ENCODE measurements at places on chromosomes 3 and 15. TPM values are rescaled to one million over a fixed set of nuclear protein-coding genes. Genes with fewer than 3 reads are reported as not detected.
A peak's percentile ranks its signal among the peaks of the same experiment; 100 is the strongest.

- DNase-seq, result no peak
These were observed 39.1 kb downstream of the MYO1E start for GRCh38 chr15:59333401-59334075.

Gene CHRFAM7A
- total RNA-seq, result 4.1 TPM

Gene CPLX3
- total RNA-seq, result not detected

DNA sequence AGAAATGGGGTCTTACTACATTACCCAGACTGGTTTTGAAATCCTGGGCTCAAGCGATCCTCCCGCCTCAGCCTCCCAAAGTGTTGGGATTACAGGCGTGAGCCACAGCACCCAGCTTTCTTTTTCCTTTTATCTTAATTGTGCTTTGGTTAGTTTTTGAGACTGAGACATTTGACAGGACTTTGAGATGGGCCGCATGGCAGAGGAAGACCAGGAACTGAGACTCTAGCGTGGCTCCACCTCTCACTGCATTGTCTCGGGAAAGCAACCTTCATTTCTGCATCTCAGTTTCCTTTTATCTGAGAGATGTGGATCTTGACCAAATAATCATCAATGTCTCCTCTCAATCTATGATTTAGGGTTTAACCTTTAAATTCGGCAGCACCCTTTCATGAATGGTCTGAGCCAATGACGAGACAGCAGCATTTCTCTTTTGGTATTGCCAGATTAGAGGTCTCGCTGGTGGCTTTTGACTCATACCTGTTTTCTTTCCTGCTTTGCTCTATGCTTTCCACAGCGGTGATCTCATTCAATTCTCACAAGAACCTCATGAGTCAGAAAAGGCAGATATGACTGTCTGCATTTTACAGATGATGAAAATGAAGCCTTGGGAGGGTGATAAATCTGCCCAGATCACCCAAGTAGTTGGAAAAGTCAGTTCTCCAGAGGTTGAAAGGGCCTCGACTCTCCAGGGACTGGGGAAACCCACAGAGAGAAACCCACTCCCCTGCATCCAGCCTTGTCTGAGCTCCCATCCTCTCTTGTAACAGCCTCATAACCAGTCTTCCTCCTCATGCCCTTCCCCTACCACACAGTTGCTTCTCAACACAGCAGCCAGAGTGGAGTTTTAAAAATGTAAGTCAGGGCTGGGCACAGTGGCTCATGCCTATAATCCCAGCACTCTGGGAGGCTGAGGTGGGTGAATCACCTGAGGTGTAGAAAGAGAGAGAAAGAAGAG is 84.8 kb upstream of the FOXB1 start:
- no peak for DNase-seq

Gene GTPBP8
- total RNA-seq, result 17.5 TPM

Gene RPL39L
- total RNA-seq, result 5.0 TPM

Gene MAP6D1
- total RNA-seq, result 1.9 TPM

- no peak for DNase-seq
These were observed 16.7 kb upstream of the DPH6 start for GRCh38 chr15:35562641-35563040.

DNA sequence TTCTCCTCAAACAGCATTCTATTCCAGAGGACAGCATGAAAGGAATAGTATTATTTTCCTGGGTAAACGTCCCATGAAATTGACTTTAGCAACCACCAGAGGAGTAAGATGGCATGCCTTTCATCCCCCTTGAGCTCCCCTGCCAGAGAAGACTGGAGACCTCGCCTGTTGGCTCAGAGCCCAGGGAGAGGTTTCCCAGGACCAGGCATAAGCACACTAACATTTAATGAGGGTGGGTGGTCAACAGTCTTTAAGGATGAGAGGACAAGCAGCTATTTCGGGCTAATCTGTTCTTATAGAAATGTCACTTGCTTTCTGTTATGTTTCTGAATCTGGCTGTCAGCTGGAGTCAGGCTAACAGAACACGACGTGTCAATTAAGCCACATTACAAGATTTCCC is 390.5 kb downstream of the GABRG3 start:
- DNase-seq, result peak; percentile 26

Gene PYGO1
- total RNA-seq, result 7.9 TPM

- DNase-seq, result no peak
These were observed 62.2 kb downstream of the MYLK start for GRCh38 chr3:123821920-123822319.

GRCh38 chr15:28078191-28078719 is 20.9 kb downstream of the OCA2 start:
- no peak for DNase-seq

Gene ALCAM
- total RNA-seq, result 147 TPM

GRCh38 chr3:159080256-159080655 is 278.4 kb downstream of the MFSD1 start:
- no peak for DNase-seq

- no peak for DNase-seq
These were observed 64.8 kb downstream of the FAM43A start for GRCh38 chr3:194750491-194750828.

DNA sequence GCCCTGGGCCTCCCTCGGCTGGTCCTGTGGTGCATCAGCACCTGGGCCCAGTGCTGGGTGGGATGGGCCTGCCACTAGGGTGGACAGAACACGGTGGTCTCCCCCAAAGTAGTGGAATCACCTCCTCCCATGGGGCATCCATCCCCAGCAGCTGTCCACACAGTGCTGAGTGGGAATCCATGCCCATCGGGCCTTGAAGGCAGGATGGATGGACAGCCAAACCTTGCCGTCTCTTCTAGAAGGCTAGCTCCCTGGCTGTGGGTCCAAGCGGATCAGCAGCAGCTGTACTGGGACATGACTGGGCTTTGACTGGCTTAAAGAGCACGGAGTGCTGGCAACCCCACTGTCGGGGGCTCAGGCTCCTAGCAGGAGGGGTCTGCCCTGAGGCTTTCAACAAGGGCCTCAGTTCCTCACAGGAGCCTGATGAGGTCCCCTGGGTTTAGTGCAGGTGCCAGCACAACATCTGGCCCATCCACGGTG is 123.9 kb downstream of the DNAJB8 start:
- DNase-seq, result no peak

DNA sequence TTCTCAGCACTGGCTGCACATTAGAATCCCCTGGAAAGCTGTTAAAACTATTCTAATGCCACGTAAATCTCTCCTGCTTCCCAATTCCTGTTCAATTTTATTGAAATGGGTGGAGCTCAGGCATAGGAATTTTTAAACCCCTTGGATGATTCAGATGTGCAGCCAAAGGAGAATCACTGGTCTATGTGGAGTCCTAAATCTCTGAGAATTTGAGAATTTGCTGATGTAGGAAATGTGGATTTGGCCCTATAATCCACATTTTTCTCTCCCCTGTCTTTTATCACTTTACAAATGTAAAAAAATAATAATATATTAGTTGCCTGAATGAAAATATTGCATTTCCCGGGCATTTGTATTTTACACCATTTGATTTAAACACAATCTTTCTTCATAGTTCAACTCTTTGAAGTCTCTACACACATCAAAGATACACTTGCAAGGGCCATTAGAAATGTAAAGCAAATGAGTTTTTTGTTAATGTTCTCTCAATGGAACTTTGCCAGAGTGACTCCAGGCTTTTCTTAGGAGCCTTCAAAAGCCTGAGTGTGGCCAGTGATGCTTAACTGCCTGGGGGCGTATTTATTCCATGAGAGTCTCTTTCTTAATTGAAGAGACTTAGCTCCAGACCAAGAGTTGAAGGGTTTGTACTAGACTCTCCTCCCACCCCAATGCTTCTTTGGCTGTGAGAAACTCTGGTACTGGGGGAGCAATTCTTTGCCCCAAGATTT is 48.8 kb upstream of the PTX3 start:
- DNase-seq, result peak; percentile 90

DNA sequence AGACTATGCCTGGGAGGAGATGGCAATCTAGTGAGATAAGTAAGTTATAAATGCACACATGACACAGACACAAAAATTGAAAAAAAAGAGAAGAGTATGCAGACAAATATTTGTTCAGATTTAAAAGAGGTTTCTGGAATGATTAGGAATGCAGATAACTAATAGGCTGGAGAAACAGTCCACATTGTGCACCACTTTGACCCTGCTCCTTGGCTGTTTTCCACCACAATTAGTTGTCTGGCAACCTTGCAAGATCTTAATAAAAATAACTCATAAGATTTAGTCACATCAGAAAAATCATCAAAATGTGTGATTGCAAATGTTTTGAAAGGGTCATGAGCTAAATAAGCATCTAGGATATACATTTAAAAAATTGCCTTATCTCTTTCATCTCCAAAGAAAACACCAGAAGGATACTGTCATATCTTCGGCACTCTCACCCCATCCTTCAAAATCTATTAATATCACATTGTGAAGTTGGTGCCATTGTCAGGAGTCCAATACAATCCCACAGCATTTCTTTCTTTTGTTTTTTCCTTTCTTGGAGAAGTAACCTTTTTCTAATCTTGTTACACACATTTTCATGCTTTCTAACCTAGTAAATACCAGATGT is 153.7 kb upstream of the KCNMB2 start:
- DNase-seq, result peak; percentile 49

GRCh38 chr15:48017747-48018146 is 103.0 kb upstream of the SLC24A5 start:
- DNase-seq, result no peak

DNA sequence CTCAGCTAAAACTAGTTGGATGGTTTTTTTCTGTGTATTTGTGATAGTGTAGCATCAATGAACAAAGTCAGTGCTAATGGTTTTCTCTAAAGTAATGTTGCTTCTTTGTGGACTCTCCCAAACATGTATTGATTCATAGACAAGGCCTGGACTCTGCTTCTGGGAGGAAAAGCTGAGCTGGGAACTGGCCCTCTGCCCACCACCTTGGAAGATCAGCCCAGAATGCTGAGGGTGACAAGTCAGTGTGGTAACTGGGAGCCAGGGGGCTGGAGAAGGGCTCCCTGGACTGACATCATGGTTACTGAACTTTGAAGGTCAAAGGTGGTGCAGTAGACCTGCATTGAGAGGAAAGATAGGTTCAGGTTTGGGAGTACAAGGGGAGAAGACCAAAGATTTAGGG is 3.0 kb downstream of the ARHGAP31 start:
- DNase-seq, result no peak

GRCh38 chr15:74709892-74710291 is 14.1 kb upstream of the EDC3 start:
- no peak for DNase-seq

Gene GOLGA8T
- total RNA-seq, result not detected

- DNase-seq, result no peak
These were observed 34.8 kb upstream of the WNT5A start for GRCh38 chr3:55521738-55522421.

GRCh38 chr3:127120851-127121647 is 71.9 kb upstream of the PRR23E start:
- DNase-seq, result no peak

DNA sequence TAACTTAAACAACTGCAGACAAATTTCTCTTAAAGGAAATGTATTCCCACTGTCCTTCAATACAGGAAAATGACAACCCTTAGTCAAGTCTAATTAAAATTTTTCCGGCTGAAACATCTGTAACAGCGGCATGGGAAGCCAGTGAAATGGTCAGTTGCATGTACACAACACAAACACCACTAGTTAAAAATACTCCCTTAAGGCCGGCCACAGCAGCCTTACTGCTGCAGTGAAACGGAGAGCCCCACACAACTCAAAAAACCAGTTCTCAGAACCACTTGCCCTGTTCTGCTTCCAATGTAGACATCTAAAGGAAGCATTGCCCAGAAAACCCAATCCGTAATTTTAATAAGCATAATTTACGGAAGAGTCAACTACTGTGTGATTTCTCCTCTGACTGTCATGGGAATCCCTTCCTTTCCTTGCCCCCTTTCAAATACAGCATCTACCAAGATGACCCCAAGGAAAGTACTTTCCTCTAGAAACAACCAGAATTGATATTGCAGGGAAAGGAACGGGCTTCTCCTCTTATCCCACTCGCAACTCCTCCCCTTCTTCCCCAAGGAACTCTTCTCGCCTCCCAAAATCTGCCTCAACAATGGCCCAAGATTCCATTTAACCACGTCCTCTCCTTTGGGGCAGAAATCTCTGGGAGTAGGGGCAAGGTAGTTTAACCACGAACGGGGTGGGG is 1.6 kb downstream of the FBN1 start:
- DNase-seq, result peak; percentile 52

- DNase-seq, result no peak
These were observed 20.9 kb upstream of the LARS2 start for GRCh38 chr3:45367453-45367871.

- DNase-seq, result peak; percentile 52
These were observed 163.9 kb upstream of the SMAD3 start for GRCh38 chr15:66901336-66902100.

Gene FOXB1
- not detected for total RNA-seq

Gene ITGA11
- total RNA-seq, result 1.8 TPM

GRCh38 chr3:80767604-80768003 is 993.8 kb downstream of the GBE1 start:
- DNase-seq, result peak; percentile 29

GRCh38 chr15:60118146-60118545 is 114.0 kb downstream of the FOXB1 start:
- DNase-seq, result no peak

- no peak for DNase-seq
These were observed 50.6 kb downstream of the SMARCC1 start for GRCh38 chr3:47731061-47731460.

DNA sequence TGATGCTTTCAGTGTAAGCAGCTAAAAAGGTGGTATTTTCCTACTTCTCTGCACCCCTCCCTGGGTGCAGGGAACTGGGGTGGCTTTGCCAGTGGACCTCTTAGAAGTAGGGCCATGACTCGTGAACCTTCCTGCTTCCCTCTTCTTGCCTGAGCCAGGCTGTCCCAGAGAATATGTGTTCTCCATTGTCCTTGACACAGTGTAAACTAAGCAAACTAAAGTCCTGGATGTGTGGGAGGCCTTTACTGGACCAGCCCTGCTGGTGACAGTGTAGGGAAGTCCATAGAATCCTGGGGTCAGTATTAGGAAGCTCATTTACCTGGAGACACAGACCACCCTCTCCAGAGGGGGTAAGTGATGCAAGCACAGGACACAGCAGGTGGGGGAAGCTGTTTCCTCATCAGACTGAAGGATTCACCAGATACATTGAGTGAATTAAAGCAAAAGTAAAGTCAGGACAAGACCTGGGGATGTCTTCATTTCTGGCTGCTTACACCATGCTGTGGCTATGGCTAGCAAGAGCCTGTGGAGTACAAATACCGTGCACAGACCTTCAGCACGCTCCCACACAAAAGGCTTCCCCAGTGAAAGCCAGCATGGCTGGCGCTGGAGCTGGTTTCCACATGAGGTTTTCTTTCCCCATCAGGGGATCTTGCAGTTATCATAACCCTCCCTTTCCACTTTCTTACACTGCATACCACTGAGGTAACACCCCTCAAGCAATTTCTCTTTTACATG is 64.8 kb upstream of the LPP start:
- DNase-seq, result no peak

DNA sequence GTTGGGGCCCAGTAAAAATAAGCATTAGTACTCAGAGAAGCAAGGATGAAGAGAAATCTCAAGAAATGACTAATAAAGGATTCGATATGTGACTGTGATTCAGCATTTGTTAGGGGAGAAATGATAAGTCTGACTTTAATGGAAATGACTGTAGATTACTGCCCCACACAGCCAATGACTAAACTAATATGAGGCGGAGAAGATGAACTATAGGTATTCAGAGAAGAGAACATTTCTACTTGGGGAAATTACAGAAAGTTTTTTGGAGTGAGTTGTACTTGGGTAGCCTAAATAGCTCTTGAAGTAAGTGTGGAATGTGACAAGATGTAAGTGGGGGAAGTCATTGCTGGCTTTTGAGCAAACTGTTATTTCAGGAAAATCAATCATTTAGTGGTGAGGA is 380.0 kb downstream of the PDCD6IP start:
- no peak for DNase-seq

Gene CCDC54
- not detected for total RNA-seq

Gene ACKR4
- total RNA-seq, result 2.7 TPM

Data from lung (tissue), 17 donors.